Suppressor macrophage (primary cell): ENCODE measurements at places on chromosomes 1 and 21.

GRCh38 chr1:79667848-79668696 is 661.5 kb upstream of the ADGRL4 start:
- no peak for DNase-seq

DNA sequence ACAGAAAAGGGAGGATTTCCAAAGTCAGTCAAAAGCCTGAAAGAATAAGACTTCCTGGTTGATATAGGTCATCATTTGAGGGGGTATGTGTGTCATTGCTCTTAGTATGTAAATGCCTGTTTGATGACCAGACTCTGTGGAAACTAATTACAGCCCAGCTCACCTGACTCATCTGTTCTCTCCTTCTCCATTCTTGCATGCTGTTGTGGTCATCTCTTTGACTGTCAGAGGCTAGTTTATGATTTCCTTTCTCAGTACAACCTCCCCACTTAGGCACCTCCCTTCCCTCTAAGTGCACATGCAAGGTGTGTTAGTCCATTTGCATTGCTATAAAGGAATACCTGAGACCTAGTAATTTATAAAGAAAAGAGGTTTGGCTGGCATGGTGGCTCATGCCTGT is 2.4 kb upstream of the C1orf116 start:
- peak; percentile 43 for DNase-seq

DNA sequence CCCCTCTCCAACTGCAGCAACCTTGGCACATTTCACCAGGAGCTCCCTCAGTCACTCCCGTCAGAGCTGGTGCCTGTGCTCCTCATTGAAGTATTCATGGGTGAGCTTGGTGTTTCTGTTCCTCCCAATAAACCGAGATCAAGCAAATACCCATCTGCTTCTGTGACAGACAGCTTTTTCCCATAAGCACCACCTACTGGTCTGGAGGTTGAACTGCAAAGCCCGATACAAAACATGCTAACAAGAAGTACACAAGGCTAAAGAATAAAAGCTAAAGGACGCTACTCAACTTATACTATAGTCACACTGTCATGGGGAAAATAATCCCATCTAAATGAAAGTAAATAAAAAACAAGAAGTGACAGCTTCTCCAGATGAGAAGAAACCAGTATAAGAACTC is 111.9 kb upstream of the C21orf91 start:
- DNase-seq, result peak; percentile 4

DNA sequence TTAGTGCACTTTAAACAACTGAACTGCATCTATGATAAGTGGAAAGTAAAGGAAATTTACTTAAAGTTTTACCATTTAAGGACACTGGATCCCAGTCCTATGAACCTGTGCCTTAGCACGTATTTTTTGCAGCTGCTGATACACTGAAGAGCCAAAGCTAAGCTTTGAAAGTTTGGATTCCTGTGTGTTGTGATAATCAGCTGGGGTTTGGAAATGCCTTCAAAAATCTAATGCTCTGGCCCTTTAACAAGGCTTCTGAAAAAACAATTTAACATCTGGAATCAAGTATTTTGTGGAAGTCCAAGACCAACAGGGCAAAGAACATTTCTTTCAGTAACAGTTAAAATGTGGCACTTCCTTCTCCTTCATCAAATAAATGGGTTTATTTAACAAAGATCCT is 51.8 kb downstream of the DDAH1 start:
- DNase-seq, result no peak

- DNase-seq, result no peak
These were observed at the start of gene HMGCS2 for GRCh38 chr1:119768778-119769177. TSS of gene HMGCS2 (minus strand) at chr1:119768905. CDS start at chr1:119768844, 61 bp downstream.

DNA sequence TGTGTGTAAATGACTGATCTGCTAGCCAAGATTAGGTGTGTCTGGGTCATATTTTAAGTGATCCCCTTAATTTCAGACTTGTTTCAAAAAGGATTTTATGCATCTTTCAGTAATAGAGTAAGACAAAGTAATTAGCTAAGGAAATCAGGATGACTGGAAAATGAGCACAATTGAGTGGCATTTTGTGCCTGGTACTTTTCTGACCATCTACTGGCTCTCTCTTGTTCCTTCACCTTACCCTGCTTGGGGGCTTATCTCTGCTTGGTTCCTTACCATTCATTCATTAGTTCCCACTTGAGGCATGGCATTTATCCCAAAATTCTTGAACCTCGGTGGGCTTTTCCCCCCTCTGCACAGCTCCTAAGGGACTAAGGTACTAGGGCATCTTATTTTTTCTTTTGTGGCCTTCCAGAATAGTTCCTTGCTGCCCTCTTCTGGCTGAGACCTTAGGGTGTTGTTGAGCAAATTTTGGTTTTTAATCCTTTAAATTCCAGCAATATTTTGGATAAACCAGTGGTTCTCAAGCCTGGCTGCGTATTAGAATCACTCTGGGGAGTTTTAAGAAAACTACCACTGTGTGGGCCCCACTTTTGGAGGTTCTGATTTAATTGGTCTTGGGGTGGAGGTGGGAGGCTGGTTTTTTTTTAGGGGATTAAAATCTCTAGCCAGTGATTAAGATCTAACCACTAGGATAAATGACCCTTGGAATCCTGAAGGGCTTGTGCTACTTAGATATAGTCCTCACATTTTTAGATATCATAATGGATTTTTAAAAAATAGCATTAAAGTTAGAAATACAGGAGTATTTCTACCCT is 50.8 kb downstream of the HS2ST1 start:
- DNase-seq, result peak; percentile 44

- DNase-seq, result no peak
These were observed 270.5 kb downstream of the MATN1 start for GRCh38 chr1:30452925-30453324.

- DNase-seq, result no peak
These were observed 55.6 kb upstream of the ADAR start for GRCh38 chr1:154663471-154664060.

- DNase-seq, result peak; percentile 69
These were observed 10.2 kb downstream of the ADAM30 start for GRCh38 chr1:119885903-119886783.

- no peak for DNase-seq
These were observed 45.5 kb downstream of the HUNK start for GRCh38 chr21:31918250-31918775.

DNA sequence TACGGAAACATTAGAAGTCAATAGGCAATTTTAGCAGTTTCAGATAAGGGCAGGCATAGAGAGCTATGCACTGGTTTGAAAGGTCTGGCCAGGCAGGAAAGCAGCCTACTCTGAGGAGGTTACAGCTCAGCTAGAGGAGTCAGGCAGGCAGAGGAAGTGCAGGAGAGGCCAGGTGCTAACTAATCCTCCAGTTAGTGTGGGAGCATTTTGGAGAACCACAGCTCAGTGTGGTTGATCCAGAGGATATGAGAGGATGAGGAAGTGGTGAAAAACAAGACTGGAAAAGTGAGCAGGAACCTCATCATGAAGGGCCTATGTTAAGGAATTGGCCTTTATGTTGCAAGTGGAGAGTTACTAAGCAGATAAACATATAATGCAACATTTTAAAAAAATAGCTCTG is 282.4 kb upstream of the SGIP1 start:
- DNase-seq, result peak; percentile 68

DNA sequence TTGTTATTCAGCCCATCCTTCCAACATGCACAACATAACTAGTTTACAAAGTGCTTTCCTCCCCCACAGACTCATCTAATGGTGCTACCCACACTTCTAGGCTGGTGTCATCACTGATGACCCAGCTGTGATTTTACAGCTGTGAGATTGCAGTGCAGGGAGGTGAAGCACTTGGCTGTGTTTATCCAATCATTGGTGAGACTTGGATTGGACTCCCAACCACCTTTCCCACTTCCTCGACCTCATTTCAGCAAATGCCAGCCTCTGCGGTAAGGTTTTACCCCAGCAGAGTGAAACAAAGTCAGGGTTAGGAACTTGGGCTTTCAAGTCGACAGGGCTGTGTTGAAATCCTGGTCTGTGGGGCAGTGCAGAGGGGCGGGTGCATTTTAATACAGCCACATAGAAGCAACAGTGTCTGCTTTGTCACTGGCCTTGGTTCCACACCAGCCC is 22.1 kb downstream of the ECHDC2 start:
- no peak for DNase-seq

DNA sequence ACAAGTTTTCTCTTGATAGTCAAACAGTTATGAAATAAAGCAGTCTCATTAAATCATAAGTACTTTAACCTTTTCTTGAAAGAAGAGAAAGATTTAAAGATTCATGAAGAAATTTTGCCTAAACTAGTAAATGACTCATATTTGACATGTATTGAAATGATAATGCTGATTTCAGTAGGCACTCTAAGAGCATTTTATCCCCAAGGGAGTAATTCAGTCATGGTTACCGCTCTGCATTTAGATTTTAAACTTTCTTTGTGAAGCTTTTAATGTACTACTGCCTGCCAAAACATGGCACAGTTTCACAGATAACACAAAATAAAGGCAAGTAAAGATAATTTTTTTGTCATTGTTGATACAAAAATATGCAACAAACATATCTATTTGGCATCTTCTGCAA is 6.8 kb downstream of the USH2A start:
- no peak for DNase-seq
